Foreskin fibroblast (primary cell): ENCODE measurements at places on chromosomes 7 and 10.

- DNase-seq: no peak
Measured at GRCh38 chr7:29924684-29925083, 64.9 kb downstream of the SCRN1 start.

- peak; percentile 81 for DNase-seq
Measured at GRCh38 chr10:88820748-88821401, 18.3 kb downstream of the LIPM start.

DNA sequence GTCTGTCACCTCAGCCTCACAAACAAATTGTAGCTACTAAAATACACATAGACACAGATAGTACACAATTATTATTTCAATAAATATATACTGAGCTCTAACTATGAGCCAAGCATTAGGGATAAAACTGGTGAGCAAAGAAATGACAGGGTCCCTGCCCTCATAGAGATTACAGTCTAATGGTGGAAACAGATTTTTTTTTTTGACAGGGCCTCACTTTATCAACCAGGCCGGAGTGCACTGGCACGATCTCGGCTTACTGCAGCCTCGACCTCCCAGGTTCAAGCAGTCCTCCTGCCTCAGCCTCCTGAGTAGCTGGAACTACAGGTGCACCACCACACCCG lies 695 bp upstream of the RBM28 start:
- no peak for DNase-seq

GRCh38 chr7:518630-519483 lies 789 bp downstream of the PDGFA start:
- DNase-seq: peak; percentile 76

GRCh38 chr10:112926906-112927688 lies 22.9 kb upstream of the TCF7L2 start:
- no peak for DNase-seq

- DNase-seq: peak; percentile 86
Measured at GRCh38 chr7:18408461-18408860, 87.1 kb upstream of the HDAC9 start.

DNA sequence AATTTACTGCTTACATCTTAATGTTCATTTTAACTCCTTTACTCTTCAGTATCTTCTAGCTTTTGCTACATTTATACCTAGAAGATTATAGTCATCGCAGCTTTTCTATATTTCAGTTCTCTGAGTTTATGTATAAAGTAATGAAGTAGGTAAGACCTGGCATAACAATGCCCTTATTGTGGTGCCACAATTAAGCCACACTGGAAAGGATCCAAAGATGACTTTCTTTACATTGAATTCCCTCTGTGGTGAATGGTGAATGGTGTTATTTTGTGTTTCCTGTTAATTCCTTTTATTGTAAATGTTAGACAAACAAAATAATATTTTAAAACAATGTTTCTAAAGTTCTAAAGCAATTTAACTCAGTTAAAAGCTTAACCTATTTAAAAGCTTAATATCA lies 36.2 kb downstream of the SEMA3D start:
- DNase-seq: no peak

GRCh38 chr7:54917613-54918391 lies 101.0 kb upstream of the EGFR start:
- no peak for DNase-seq

DNA sequence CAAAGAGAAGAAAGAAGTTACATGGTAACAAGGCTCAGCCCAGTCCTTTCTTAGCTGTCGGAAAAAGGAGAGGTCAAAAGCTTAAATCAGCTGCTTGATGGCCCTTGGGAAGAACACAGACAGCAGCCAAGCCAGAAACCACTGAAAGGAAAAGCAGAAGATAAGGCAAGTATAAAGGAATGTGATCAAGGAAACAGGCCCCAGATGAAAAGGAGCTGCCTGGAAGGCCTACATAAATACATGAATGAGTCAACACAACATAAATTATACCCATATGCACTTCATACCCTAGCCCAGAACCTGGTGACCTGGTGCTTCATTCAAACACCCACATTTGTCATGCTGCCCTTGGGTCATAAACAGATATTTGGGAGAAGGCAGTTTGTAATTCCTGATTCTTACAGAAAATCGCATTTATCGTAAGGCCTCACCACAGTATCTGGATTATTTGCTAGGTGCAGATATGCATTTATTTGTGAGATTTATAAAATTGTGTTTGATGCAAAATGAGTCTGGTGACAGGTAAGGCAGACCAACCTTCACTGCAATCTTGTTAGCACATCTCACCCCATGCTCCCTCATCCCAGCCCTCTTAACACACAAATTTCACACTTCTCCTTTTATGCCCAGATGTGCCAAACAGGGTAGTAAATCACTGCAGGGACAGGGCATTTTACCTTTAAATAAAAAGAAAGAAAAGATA lies 94.9 kb upstream of the KCNIP2 start:
- peak; percentile 93 for DNase-seq

GRCh38 chr7:127798769-127799372 lies 146.9 kb downstream of the SND1 start:
- no peak for DNase-seq

DNA sequence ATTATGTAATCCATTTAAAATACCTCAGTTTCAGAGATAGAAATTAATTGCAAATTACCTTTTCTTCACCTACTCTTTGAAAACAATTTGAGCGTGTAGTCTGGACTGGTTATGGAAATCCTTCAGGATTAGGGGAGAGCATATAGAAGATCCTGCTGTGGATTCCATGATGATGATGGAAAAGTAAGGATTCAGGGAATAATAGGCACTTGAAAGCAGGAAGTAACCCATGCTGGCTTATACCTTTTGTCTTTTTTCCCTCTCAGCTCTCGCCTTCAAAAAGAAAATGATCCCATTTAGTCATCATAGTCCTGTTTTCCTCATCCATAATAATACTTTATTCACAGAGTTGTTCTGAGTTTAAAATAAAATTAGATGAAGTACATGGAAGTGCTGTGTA lies 4.4 kb downstream of the HBP1 start:
- DNase-seq: no peak

DNA sequence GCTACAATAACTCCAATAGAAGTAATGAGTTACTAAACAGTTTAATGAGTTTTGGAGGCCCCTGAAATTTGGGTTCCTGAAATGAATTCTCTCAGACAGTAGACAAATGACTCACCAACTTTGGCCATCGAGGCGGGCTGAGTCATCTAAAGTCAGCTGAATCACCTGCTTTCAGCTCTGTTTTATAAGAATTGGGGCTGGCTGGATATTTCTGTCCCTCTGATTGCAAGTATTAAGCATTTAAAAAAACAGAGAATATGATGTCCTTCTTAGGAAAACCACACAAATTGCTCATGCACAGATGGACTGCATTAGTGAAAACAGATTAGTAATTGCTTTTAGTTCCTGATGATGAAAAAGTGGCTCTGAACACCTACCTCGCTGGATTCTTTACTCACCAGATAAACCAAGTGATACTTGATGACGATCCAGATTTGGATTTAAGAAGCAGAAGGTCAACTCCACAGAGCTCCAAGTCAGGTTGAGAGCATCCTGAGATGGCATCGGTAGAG lies 59.1 kb downstream of the ZNF365 start:
- DNase-seq: peak; percentile 94

- DNase-seq: no peak
Measured at GRCh38 chr7:120741371-120742042, 116.4 kb downstream of the TSPAN12 start.

GRCh38 chr7:155202106-155202871 lies 95.4 kb upstream of the INSIG1 start:
- no peak for DNase-seq

DNA sequence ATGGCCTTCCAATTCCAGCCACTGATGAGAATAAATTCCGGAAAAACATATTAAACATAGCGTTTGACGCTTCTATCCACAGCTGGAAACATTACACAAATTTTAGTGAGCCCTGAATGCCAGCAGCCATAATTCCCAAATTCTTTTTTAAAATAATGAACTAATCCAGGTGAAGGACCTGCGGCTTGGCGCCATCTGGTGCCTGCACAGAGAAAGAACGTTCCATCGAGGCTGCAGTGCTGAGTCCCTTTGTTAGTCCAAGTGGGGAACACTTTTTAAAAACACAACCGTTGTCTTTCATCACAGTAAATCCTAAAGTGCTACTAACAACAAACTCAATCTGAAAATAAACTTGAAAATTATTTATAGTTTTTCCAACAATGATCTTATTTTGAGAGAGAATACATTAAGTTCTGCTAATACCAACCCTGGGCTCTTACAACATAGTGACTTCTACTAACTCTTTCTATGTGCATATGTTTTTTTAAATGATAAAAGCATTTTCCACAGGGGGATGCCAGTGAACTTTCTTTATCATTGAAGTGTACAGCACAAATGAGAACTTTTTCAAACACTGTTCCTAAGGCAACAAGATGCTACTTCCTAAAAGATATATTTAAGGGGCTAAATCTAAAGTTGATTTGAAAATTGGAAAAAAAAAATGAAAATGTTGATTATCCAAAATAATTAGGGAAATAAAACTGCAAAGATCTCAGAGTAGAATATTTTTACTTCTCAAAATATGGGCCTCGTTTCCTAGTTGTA lies 166.9 kb upstream of the RNF32 start:
- DNase-seq: peak; percentile 11

- DNase-seq: no peak
Measured at GRCh38 chr10:78434886-78435285, 401.2 kb downstream of the RPS24 start.

DNA sequence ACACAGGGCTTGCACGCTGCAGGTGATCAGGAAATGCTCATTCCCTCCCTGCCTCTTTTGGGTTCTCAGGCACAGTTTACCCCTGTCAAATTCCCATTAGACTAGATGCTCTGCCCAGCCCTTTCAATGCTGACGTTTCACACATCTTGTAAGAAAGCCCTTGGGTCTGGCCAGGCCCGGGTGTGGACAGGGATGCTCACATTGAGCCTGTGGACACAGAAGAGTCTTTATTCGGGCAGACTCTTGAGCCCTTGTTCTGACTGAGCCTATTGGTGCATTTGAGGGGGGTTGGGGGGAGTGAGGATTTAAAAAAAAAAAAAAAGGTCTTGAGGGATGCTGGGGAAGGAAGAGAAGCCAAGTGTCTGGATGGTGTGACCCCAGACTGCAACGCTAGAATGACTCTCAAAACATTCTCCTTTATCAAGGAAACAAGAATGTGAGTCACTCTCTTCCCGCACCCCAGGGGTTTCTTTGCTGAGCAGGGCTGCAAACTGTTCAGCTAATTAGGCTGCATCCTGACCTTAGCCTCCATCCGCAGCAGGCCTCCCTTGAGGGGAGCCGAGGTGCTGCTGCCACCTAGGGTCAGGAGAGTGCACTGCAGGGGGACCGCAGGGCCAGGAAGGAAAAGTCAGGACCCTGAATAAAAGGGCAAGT lies 53.6 kb upstream of the TMEM72 start:
- DNase-seq: peak; percentile 67

GRCh38 chr7:20444030-20444800 lies 113.5 kb downstream of the ITGB8 start:
- no peak for DNase-seq

- DNase-seq: peak; percentile 32
Measured at GRCh38 chr10:97412891-97413304, 11.8 kb upstream of the RRP12 start.

- DNase-seq: no peak
Measured at GRCh38 chr7:139749545-139749944, 28.3 kb downstream of the HIPK2 start.

DNA sequence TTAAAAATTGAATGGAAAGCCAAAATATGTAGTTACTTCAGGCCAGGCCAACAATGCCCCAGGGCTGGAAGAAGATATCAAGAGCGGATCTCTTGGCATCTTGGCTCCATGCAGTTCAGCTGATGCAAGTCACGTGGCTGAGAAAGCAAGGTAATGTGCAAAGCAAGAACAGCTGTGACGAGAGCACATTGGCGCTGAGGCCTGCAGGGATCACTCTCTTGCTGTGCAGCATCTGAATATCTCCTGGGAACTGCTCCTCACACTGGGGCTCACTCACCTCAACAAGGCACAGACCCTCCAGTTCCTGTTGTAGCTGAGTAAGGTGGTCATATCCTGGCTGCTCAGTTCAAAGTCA lies 14.0 kb downstream of the AKR1B1 start:
- no peak for DNase-seq

- no peak for DNase-seq
Measured at GRCh38 chr7:83873459-83873858, 224.5 kb upstream of the SEMA3E start.
